ENCODE measurements at places on chromosomes 13 and 19.

GRCh38 chr13:91986761-91987483 lies 588.5 kb downstream of the GPC5 start:
- no peak for DNase-seq

GRCh38 chr19:46859637-46860124 lies 1.1 kb upstream of the ARHGAP35 start:
- DNase-seq, result no peak

DNA sequence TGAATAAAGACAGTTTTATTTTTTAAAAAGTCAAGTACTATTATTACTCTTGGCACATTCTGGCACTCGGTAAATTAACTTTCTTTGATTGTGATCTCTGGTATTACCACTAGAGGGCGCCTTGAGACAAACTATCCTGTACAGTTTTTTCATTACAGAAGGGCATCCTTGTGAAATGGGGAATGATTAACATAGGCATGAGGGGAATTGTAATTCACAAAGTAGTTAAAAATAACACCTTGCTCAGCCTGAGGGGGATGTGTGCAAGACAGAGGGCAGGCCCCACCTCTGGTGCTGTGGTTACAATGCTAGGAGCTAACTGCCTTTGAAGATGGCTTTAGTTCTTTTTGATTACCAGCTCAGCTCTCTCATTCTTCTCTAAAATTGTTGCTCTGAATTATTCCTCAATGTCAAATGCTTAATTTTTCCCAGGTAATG lies 24.2 kb upstream of the C1QTNF9B start:
- peak; percentile 58 for DNase-seq

GRCh38 chr13:96091164-96092117 lies 1.5 kb downstream of the HS6ST3 start:
- DNase-seq, result no peak

DNA sequence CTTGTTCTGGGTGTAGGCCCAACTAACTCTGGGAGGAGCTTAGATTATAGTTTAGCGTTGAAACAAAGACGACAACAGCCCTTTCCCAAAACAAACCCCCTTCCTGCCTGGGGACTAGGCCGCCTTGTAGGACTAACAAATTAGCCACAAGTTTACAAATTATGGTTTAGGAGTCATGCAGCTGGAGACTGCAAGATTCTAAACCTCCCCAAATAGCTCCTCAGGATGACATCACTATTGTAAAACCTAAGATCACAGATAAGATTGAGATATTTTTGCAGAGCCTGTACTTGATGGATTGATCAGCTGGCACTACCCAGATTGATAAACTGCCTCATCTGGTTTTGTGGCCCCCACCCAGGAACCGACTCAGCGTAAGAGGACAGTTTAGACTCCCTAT lies 2.3 kb upstream of the SLC25A15 start:
- peak; percentile 22 for DNase-seq

- DNase-seq, result peak; percentile 10
Observed at GRCh38 chr19:52689843-52690368, 44.9 kb downstream of the ZNF611 start.

DNA sequence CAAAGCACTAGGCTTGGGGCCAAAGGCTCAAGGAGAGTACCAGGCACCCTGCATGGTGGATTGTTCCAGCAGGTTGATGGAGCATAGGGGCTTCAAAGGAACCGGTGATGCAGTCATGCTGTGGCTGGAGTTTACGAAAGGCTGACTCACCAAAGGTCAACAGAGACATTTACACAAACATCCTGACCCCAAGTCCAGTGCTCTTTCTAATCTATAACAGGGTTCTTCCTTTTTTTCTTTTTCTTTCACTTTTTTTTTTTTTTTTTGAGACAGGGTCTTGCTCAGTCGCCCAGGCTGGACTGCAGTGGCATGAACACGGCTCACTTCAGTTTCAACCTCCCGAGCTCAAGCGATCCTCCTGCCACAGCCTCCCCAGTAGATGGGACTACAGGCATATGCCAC lies 35.6 kb upstream of the TPTE2 start:
- DNase-seq, result no peak

DNA sequence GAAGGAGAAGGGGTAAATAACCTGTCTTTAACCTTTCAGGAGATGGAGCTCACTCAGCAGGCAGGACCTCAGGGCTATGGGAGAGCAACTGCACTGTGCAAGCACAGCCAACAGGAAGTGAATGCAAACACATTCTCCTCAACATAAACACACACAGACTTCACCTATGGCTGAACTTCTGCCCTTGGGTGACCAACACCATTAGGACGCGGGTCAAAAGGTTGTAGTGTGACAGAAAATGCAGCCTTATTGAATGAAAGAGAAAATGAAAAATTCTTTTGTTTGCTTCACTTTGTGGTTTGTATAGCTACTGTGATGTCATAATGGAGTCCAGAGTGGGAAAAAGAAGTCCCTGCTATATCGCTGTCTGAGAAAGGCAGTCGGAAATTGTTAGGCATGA lies 323.0 kb downstream of the NDFIP2 start:
- no peak for DNase-seq

GRCh38 chr13:36288794-36289391 lies 8.7 kb downstream of the CCDC169 start:
- no peak for DNase-seq

- DNase-seq, result no peak
Observed at GRCh38 chr13:56501750-56502149, 639.0 kb upstream of the PRR20A start.

DNA sequence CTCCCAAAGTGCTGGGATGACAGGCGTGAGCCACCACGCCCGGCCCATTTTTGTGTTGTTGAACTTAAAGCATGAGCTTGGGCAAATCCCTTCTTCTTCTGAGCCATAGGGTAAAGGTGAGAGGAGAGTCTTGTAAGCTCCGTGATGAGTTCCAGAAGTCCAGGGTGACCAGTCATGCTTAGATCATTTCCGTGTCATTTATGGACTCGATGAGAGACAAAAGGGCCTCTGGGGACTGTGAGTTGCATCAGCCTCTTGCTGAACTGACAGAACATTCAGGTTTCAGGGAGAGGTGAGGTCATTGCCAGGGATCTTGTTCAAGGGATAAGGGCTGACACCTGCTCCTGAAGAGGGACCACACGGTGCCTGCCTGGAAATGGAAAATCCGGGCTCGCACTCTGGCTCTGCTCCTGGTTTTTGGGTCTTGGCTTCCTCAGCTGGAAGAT lies 53.6 kb downstream of the GADD45B start:
- no peak for DNase-seq

- no peak for DNase-seq
Observed at GRCh38 chr13:67557642-67558241, 327.6 kb upstream of the PCDH9 start.

DNA sequence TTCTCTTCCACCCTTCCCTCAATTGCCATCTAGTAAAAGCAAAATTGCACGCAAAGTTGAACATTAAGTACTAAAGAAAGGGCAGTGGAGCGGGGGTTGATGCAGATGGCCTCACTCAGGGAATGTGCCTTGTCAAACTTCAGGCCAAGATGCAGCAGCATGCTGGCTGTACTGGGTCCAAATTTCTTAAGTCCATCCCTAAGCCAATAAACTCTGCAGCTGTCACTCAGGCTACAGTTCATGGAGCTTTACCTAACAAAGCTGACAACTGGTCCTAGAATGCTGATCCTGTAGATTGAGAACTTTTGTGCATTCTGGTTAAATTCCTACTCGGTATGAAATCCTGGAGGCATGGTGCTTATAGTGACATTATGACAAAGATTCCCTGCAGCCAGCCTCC lies 88.4 kb downstream of the FOXO1 start:
- no peak for DNase-seq

DNA sequence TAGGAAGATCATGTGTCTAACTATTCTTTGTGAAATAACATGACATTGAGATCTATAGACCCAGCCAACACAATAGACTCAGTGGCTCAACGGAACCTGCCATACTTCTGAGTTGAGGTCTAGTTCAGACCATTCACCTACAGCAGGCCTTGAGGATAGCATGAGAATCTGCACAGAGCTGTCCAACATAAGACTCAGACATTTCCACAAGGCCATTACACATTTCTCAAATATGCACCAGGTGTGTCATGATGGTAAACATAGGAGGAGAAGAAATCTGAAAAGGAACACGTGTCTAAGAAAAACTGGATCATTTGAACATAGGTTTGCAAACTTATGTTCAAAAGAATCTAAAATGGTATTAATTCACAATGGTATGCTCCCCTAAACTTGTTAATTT lies 421.4 kb downstream of the SLITRK6 start:
- DNase-seq, result no peak

DNA sequence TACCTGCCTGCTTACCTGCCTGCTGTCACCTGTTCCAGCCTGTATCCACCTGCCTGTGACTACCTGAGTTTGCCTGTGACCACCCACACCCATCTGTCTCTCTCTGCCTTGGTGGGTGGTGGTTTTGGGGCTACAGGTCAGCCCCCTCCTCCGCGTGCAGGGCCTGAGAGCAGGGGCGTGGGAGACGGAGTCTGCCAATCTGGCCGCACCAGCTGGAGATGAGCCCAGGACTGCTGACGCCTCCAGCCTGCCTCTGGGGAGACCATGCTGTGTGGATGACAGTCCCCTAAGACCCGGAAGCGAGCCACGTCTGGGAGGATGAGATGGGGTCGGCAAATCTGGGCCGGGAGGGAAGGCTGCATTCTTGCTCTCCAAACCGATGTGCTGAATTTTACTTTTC lies 15.9 kb upstream of the KCTD15 start:
- no peak for DNase-seq

GRCh38 chr19:3319643-3320353 lies 46.6 kb upstream of the NFIC start:
- DNase-seq, result no peak

GRCh38 chr19:7067716-7068115 lies 1.8 kb upstream of the ZNF557 start:
- no peak for DNase-seq

- DNase-seq, result no peak
Observed at GRCh38 chr19:1904860-1905109, 414 bp upstream of the ADAT3 start.

GRCh38 chr13:21932578-21932977 lies 261.7 kb downstream of the FGF9 start:
- DNase-seq, result no peak

DNA sequence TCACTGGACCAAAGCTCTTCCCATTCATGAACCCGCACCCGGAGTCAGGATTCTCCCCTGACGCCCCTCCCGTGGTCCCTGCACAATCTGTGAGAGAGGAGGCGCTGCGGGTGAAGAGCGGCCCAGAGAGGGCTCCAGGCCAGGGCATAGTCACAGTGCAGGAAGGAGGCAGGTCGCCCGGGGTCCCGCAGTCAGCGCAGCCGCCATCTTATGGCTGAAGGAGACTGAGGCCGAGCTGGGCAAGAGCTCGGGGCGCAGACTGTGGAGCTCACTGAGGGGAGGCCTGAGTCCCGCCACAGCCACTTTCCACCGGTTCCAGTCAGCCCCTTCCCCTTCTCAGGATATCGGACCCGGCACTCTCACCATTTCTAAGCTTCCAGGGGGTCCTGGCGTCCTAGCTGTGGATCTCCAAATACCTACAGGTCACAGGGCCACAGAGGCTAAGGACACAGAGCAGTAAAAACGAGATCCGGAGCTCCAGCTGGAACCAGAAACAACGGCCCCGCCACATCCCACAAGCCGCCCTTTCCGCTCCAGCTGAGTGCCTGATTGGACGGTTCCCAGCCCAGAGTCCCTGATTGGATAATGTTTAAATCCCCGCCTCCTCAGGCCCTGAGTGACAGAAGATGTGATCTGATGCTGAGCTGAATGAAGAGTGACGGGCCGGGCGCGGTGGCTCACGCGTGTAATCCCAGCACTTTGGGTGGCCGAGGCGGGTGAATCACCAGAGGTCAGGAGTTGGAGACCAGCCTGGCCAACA lies at the start of gene ZNF99:
Gene ZNF99, minus strand, starts transcription at position 501 of the 760 bp plus-strand sequence. Its CDS starts 135 bp downstream, at position 366.
- DNase-seq, result no peak

DNA sequence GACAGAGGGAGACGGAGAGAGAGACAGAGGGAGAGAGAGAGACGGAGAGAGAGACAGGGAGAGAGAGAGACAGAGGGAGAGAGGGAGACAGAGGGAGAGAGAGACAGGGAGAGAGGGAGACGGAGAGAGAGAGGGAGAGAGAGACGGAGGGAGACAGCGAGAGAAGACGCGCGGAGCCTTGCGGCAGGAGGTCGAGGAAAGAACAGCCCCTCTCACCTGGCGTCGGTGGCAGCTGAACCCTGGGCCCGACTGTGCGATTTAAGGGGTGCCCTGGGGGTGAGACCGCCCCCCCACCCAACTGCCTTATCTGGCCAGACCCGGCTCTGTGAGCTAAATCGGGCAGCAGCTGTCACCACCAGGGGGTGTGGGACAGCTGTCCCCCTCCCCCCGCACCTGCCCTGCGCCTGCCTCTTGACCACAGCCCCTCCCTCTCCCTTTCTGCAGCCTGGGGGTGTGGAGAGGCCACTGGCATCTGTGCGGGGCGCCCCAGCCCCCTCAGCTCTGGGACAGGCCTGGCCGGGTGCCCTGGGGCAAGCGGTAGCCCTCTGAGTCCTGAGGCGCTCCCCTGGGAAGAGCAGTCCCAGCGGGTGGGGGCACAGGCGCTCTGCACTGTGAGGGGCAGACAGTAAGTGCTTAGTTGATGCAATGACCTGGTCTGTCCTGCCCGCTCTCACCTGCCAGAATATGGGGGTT lies 10.8 kb downstream of the JOSD2 start:
- DNase-seq, result no peak

- no peak for DNase-seq
Observed at GRCh38 chr13:79352107-79352506, 53.9 kb downstream of the RBM26 start.

DNA sequence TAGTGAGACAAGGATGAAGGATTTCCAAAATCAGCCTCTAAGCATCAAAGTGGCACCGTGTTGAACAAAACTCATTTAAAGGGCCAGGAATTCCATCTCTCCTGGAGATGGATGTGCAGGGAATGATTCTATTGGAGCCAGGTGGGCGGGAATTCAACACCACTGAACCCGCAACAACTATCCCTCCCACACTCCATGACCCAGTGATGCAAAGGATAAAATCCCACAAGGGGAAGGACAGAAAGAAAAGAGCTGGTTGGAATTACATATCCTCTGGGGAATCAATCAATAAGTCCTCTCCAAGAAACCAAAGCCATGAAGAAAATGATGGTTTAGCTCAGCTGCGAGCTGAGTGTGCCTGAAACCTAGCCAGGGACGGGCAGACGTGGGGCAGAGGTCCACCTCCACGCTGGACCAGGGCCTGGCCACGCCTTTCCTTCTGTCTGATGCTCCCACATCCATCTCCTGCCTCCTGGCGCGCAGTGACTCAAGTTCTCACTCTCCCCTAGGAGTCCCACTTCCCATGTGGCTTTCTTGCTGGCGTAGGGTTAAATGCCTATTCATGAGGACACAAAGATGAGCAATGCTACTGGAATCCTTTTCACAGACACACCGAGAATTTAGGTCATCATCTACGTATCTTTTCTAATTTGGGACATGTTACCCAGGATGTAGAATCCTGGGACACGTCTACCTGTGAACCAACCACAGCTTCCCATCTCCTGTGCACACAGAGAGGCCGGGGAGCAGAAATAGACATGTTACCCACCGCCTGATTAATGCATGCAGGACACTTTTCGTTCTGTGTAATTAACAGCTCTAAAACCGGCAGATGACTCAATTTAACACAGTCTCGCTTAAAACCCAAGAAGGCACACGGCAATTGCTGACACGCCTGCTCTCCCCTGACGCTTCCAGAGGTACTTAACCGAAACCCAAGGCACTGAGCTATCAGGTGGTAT lies 48.6 kb downstream of the PEPD start:
- no peak for DNase-seq

GRCh38 chr13:100100115-100100879 lies 11.4 kb downstream of the PCCA start:
- DNase-seq, result no peak

Measured in activated CD4-positive, alpha-beta T cell treated with anti-CD3 and anti-CD28 coated beads, Interleukin-2, amount 50 U/mL, for 16 hours (primary cell).